Stimulated activated CD8-positive, alpha-beta memory T cell treated with anti-CD3 and anti-CD28 coated beads, Interleukin-4, amount 100 ng/mL, for 4 hours (primary cell): ENCODE measurements at places on chromosomes 16 and 17.

GRCh38 chr16:11253995-11254912 lies 1.8 kb downstream of the SOCS1 start:
- no peak for DNase-seq

DNA sequence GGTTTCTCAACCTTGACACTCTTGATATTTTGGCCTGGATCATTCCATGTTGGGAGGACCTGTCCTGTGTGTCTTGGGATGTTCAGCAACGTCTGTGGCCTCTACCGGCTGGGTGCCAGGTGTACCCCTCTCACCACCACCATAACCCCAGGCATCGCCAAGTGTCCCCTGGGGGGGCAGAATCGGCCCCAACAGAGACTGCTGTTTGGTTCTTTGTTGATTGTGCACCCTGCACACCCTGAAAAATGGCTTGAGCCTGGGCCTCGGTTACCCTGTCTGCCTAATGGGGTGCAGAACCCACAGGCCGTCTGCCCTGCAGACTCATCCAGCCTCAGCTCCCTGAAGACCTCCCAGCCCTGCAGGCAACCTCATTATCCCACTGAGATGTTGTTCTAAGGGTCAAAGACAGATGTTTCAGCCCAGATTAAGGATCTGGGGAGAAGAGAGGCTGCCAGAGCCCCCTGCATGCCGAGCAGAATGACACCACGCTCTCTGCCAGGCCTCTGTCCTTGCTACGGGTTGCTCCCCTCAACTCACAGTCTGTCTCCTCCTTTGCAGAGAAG lies 9.2 kb downstream of the CACNG1 start:
- no peak for DNase-seq

- no peak for DNase-seq
Measured at GRCh38 chr17:68255731-68256538, 8.1 kb downstream of the AMZ2 start.

GRCh38 chr16:13100970-13101369 lies 199.6 kb downstream of the SHISA9 start:
- DNase-seq = no peak

DNA sequence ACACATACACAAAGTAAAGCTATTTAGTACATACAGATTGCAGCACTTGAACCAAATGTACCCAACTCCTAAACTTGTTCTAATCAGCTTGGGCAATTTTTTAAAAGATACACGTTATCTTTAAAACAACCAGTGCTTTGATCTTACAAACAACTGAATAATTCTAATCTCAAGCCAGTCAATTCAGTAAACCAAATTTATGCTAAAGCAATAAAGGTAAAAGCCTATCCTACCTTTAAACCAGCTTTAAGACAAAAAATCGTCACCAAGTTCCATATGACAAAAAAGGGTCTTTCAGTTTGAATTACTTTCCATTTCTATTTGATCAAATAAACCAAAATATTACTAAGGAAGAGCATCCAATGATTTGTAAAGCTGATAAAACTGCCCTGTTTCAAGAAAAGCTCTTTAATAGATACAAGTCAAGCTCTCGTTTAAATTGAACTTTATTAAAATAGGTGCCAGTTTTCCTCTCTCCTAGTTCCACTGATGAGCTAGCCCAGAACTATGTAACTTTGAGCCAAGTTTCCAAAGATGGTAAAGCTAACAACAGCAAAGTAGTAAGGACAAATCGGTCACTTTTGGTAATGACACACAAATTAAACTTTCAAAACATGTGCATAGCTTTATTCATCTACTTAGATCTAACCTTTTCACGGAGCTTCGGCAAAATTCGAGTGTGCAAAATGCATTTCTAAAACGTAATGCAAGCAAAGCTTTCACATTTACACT lies 10.2 kb downstream of the CRYBA1 start:
- no peak for DNase-seq

- DNase-seq = no peak
Measured at GRCh38 chr17:17098551-17099179, 56.4 kb downstream of the MPRIP start.

- DNase-seq = no peak
Measured at GRCh38 chr17:75894049-75894733, 2.6 kb downstream of the TRIM65 start.

DNA sequence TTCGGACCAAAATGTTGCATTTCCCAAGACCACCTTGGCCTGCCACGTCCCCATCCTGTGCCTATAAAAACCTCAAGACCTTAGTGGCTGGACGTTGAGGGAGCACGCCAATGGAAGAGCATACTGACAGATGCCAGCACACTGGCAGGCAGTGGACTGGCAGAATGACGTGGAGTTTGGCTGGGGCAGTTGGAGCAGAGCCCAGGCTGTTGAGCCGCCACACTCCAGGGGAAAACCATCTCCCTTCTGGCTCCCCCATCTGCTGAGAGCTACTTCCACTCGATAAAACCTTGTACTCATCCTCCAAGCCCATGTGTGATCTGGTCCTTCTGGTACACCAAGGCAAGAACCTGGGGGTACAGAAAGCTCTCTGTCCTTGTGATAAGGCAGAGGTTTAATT lies 494.1 kb downstream of the CDH11 start:
- DNase-seq = no peak

GRCh38 chr16:60107871-60108270 lies 1373.8 kb upstream of the GOT2 start:
- no peak for DNase-seq

DNA sequence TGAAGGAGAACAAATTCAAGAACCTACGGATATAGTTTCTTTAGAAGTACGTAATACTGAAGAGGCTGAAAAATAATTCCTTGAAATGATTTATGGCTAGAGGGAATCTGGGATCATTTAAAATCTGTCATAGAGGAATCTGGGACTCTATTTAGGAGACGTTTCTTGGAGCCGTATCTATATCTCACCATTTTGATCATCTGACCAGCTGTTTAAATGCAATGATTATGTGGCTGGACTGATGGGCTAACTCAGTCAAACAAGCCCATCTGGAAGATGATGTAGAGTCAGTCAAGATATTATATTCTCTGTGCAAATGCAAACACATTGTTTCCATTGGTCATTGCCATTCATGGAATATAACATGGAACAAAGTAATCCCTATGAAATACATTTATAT lies 467.7 kb upstream of the ZFHX3 start:
- no peak for DNase-seq

DNA sequence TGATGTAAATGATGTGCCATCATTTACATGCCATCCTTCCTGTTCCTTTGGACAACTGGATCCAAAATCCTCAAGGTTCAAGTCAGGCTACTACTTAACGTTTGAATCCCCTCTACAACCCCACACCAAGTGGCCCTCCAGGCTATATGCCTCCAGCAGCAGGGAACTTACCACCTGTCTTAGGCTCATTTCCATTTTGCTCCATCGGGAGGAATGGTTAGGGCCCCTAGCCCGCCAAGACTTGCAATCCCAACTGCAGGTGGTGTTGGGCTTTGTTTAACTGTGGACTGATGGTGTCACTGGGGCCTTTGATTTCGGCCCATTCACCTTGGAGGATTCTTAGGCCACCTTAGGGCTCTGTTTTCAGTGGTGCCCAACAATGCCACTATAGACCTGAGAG lies 9.7 kb downstream of the HNF1B start:
- DNase-seq = no peak

GRCh38 chr16:56879276-56879675 lies 14.3 kb downstream of the SLC12A3 start:
- DNase-seq = no peak

- no peak for DNase-seq
Measured at GRCh38 chr17:1541367-1541904, 21.2 kb downstream of the PITPNA start.

- no peak for DNase-seq
Measured at GRCh38 chr16:61945511-61945910, 90.7 kb downstream of the CDH8 start.

DNA sequence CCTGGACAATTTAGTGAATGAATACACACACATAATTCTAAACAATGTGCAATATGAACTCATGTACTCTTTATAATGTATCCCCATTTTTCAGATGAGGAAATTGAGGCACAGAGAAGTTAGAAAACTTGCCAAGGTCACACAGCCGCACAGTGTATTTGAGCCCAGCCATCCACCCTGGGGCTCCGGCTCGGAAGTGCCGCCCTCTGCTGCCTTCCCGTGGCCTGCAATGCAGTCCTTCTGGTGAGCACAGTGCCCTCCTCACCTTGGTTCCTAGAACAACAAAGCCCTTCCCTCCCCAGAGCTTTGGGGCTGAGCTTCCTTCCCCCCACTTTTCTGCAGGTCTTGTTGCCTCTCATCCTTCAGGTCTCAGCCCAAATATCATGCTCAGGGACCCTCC lies 63.7 kb downstream of the C16orf78 start:
- no peak for DNase-seq

- DNase-seq = no peak
Measured at GRCh38 chr17:41505007-41505808, at the start of gene KRT13. TSS of gene KRT13 (minus strand) at chr17:41505612. CDS start at chr17:41505550, 62 bp downstream.

GRCh38 chr17:33050611-33051140 lies 59.0 kb downstream of the SPACA3 start:
- DNase-seq = no peak

DNA sequence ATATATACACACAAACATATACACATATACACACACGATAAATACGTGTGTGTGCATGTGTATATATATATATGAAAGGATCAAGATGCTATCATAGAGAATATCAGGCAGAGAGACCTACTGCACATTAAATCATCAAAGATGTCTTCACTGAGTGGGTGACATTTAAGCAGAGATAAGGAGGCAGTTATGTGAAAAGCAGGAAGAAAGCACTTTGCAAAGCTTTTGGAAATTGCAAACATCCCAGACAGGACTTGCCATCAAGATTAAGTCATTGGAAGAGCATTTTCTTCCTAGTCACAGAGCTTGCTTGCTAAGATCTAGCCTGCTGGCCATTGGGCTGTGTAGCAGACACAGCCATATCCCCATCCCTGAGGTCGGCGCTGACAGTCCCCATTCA lies 56.4 kb downstream of the VAT1L start:
- no peak for DNase-seq

- no peak for DNase-seq
Measured at GRCh38 chr16:2962334-2963073, 1.6 kb upstream of the KREMEN2 start.

DNA sequence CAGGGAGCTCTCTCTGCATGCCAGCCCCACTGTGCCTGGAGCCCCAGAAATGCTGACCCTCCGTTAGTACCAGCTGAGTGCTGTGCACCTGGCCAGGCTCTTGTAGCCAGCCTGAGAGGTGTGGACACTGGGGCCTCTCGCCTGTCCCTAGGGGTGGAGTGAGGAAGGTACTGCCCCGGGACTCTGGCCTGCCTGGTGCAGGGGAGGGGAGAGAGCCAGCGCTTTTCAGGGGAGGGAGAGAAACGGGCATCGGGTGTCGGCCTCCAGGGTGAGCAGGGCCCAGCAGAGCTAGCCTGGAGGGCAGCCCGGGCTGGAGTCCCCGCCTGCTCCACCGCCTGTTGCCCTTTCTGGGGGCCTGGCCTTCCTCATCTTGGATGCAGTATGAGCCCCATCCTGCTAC lies 13.1 kb downstream of the MAP2K3 start:
- no peak for DNase-seq

- no peak for DNase-seq
Measured at GRCh38 chr17:37300683-37301082, 75.1 kb upstream of the C17orf78 start.
